ENCODE measurements at places on chromosomes 1 and 21.

DNA sequence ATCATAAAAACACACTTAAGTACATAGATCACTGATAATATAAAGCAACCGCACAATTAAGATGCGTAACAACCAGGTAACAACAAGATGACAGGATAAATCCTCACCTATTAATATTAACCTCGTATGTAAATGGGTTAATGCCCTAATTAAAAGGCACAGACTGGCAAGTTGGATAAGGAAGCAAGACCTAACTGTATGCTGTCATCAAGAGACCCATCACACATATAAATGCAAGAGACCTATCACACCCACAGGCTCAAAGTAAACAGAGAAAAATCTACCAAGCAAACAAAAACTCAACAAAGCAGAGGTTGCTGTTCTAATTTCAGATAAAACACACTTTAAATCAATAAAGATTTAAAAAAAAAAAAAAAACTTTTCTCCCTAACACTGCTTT lies 151.8 kb downstream of the FAF1 start:
- DNase-seq = no peak

DNA sequence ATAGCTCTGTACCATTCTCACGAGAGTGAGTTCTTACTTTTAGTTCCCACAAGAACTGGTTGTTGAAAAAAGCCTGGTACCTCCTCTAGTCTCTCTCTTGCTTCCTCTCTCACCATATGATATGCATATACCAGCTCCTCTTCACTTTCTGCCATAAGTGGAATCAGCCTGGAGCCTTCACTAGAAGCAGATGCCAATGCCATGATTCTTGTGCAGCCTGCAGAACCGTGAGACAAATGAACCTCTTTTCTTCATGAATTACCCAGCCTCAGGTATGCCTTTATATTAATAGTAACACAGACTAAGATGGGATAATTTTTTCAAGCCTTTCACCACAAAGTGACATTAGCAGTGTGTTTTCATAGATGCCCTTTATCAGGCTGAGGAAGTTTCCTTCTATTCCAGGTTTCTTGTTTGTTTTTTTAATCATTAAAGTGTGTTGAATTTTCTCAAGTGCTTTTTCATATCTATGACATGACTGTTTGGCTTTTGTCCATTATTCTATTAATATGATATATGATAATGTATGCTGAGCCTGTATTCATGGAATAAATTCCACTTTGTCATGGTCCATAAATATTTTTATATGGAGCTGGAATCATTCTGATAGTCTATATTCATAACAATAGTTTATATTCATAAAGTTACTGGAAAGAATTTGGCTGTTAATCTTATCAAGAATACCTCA lies 40.7 kb upstream of the C1orf185 start:
- no peak for DNase-seq

GRCh38 chr1:39160703-39161102 lies 43.8 kb upstream of the MACF1 start:
- no peak for DNase-seq

- no peak for DNase-seq
Measured at GRCh38 chr1:94036730-94037129, 84.2 kb downstream of the ABCA4 start.

- peak; percentile 13 for DNase-seq
Measured at GRCh38 chr1:2645776-2646175, 13.0 kb upstream of the MMEL1 start.

GRCh38 chr1:76830373-76830772 lies 36.9 kb upstream of the ST6GALNAC5 start:
- no peak for DNase-seq

- DNase-seq = no peak
Measured at GRCh38 chr1:207073906-207074820, 14.5 kb upstream of the C4BPB start.

- no peak for DNase-seq
Measured at GRCh38 chr1:217089361-217090014, 366.3 kb upstream of the ESRRG start.

- DNase-seq = no peak
Measured at GRCh38 chr1:173527151-173527826, 50.2 kb downstream of the PRDX6 start.

- DNase-seq = no peak
Measured at GRCh38 chr1:220884109-220884980, 5.1 kb downstream of the HLX start.

DNA sequence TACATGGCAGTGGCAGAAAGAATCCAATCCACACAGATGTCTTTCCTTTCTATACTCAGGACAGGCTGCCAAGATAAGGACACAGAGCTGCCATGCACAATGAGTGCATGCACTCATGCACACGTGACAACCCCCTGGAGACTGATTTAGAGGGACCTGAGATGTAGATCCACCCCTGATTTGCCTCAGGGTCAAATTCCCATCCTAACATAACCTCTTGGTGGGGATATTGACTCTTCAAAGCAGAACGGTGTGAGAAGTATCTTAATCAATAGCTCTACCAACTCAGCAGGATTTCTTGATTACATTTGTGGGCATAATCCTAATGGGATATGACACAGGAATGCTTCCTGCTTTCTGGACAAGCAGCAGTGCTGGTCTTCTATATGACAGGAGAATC lies 125.2 kb upstream of the DSCAM start:
- no peak for DNase-seq

- DNase-seq = no peak
Measured at GRCh38 chr1:182599339-182599738, 4.8 kb downstream of the RGS16 start.

DNA sequence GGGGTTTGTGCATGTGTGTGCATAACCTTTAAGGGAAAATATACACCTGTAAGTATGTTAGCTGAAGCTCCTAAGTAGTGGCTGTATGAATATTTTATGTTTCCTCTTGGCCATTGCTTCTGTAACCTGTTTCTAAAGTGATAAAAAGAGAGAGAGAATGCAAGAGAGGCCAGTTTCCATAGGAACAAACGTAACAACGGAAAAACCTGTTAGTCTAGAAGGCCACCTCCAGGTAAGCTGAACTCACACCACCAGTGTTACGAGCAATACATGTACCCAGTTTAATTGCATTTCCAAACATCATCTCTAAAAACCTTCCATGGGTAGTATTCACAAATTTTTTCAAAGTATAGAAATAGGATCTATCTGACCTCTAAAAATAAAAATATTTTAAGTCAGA lies 63.1 kb downstream of the PLPPR4 start:
- no peak for DNase-seq

GRCh38 chr1:219697682-219698081 lies 84.8 kb upstream of the ZC3H11B start:
- DNase-seq = no peak

GRCh38 chr1:220119043-220119512 lies 25.1 kb downstream of the IARS2 start:
- no peak for DNase-seq

DNA sequence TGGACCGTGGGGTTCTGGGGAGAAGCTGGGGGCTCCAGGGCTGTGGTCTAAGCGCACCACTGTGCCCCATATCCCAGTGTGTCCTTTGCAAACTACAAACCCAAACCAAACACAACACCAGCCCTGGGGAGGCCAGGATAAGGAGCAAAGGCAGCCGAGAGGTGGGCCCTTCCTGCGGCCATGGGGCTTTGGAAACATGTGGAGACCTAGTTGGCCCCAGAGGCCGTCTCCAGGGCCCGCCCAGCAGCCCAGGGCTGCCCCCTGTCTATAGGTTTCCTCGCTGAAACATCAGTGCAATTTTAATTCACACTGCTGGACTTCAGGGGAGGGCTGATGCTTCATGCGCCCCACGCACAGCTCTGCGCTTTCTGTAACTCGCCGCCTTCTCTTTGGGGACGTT lies 61.3 kb downstream of the PRDM16 start:
- DNase-seq = no peak

- no peak for DNase-seq
Measured at GRCh38 chr1:160827418-160827817, 31.4 kb downstream of the LY9 start.

DNA sequence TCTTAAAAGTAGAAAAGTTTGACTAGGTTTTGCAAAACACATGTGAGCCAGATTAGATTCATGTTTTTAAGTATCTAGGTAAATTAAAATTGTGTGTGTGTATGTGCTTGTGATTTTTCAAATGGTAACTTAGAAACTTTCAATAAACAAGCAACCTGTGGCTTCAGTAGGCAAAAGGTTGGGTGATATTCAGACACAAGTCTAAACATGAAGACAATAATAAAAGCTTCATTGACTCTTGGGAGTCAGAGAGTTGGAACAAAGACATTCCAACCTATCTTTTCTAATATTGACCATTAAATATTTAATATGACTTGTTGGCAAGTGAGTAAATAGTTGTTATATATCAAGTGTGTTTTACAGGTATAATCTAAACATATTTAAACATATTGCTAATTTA lies 1049.6 kb upstream of the ADGRL4 start:
- no peak for DNase-seq

DNA sequence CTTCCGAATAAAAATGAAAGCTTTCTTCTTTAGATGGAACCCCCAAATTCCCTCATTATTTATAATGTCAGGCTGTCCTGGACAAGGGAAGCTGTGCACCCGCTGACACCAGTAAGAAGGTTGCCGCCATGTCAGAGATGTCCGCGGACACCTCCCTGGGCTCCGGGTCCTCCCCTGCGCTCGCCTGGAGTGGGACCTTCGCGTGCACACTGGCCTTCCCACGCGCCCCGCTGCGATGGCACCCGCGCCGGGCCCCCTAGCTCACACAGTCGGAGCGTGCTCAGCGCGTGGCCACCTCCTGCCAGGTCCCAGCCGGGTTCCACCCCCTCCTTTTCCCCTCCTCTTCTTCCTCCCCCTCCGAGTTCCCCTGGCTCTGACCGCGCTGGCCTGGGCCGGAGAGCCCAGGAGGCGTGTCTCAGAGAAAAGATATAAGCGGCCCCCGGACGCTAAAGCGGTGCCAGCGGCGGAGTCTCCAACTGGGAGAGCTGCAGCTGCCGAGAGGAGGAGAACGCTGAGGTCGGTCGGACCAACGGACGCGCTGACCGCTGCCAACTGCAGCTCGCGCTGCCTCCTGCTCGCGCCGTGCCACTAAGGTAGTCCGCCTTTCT lies at the start of gene G0S2:
Gene G0S2 (plus strand): TSS at position 456 of the 608 bp plus-strand sequence. CDS start 273 bp downstream, outside the sequence.
- peak; percentile 68 for DNase-seq

DNA sequence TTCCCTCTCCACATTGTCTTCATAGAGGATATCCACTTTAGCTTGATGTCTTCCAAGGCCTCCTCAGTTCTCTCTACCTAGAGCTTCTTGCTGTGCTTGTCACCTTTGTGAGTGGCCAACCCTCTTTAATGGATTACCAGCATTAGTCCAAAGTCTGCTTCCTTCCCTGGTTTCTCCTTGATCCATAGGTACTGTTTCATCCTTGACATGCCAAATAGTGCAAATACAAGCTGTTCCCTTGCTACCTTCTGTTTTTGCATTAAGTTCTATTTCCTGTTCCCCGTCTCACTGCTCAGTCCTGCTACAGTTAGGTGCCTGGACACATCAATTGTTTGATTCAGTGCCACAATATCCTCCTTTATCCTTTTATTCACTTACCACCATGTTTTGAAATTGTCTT lies 19.2 kb downstream of the MAST2 start:
- DNase-seq = no peak

- DNase-seq = no peak
Measured at GRCh38 chr1:97524211-97524610, 396.6 kb downstream of the DPYD start.

- no peak for DNase-seq
Measured at GRCh38 chr1:155938220-155938627, 3.2 kb upstream of the RXFP4 start.

- no peak for DNase-seq
Measured at GRCh38 chr1:31244326-31244725, 4.6 kb upstream of the NKAIN1 start.

- no peak for DNase-seq
Measured at GRCh38 chr1:15457585-15457984, 1.1 kb downstream of the CELA2A start.

DNA sequence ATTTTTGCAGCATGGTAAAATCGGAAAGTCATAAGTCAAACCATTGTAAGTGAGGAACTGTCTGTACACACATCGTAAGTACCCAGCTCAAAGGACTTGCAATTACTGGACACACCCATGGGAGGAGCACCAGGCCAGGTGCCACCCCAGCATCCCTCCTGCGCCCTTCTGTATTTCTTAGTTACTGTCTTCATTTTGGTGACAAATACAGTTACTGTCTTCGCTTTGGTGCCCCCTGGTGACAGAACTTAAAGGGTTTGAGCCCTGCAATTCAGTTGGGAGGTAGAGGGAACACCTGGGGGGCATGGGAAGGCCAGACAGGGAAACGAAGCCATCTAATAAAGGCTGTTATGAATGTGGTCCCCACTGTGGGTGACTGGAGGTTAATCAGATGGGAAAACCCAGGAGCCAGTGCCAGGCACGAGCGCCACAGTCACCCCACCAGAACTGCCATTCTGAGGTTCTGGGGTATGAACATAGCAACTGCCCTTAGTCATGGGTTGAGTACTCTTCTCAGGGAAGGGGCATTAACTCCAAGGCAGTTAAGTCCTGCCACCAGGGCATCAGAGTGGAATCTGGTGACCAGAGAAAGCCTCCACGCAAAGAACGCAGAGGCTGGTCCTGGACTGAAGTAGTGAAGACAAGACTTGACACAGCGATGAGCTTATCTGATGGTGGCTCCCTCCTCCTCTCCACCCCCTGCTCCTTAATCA lies 612.9 kb downstream of the PTPRU start:
- DNase-seq = no peak

GRCh38 chr1:175317309-175317708 lies 124.7 kb upstream of the KIAA0040 start:
- DNase-seq = no peak

- DNase-seq = peak; percentile 38
Measured at GRCh38 chr1:12516741-12517140, 101.3 kb downstream of the DHRS3 start.

GRCh38 chr1:8409606-8410005 lies 91.7 kb downstream of the SLC45A1 start:
- no peak for DNase-seq
